ENCODE measurements at places on chromosomes 1 and 21.

DNA sequence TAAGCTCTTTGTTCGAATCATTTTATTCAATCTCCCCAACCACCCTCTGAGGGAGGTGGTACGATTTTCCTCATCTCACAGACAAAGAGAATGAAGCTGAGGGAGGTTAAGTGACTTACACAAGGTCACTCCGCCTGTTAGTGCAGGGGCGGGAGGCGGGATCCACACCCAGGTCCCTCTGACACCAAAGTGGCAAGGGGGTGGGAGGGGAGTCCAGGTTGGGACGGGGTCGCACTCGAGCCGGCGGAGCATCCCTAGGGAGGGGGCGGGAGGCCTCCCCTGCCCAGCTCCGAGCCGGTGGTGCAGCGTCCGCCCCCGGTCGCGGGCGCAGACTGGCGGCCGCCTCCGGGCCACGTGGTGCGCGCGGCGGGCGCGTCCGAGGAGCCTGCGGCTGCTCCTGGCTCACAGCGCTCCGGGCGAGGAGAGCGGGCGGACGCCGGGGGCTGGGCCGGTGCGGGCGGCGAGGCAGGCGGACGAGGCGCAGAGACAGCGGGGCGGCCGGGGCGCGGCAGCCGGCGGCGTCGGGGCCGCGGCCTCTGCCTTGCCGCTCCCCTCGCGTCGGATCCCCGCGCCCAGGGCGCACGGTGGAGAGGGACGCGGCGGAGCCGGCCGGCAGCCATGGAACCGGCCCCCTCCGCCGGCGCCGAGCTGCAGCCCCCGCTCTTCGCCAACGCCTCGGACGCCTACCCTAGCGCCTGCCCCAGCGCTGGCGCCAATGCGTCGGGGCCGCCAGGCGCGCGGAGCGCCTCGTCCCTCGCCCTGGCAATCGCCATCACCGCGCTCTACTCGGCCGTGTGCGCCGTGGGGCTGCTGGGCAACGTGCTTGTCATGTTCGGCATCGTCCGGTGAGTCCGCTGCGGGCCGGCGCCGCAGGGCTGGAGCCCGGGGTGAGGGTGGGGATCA, at the start of gene OPRD1:
Gene OPRD1, plus strand, starts transcription at position 405 of the 903 bp plus-strand sequence. Its CDS starts 214 bp downstream, at position 619.
- peak; percentile 2 for DNase-seq

GRCh38 chr21:17388226-17388625, 124.6 kb upstream of the CXADR start:
- no peak for DNase-seq

GRCh38 chr1:45437323-45437722, 53.6 kb downstream of the TESK2 start:
- no peak for DNase-seq

DNA sequence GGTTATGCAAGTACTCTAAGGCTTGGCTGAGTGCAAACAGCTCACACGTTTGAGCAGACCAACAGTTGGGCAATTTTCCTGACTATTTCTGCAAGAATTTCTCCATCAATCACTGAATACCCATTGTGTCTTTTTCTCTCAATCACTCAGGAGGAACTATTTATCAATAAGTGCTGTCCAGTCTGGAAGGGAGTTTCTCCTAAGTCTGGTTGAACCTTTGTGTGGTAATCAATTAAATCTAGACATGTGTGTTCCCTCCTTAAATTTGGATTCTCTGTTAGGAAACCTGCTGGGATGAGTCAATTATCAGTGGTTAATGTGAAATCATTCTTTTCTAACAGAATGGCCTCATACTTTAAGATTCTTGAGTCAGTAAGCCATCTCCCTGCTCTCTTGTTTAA, 6.8 kb upstream of the AADACL3 start:
- DNase-seq, result no peak
